ENCODE measurements at places on chromosomes 6 and 20. TPM values are rescaled to one million over a fixed set of nuclear protein-coding genes. Genes with fewer than 3 reads are reported as not detected.

OSER1 gene
- 47.6 TPM for total RNA-seq

DLK2 gene
- total RNA-seq, result 0.54 TPM

DEFB126 gene
- not detected for total RNA-seq

CST2 gene
- 0.87 TPM for total RNA-seq

OXT gene
- not detected for total RNA-seq

MLN gene
- not detected for total RNA-seq

EFCAB8 gene
- total RNA-seq, result not detected

CLVS2 gene
- total RNA-seq, result 0.54 TPM

ANKRD66 gene
- not detected for total RNA-seq

ELOVL4 gene
- 2.3 TPM for total RNA-seq

EYA2 gene
- 3.8 TPM for total RNA-seq

ZNF334 gene
- 0.66 TPM for total RNA-seq

MACROD2 gene
- total RNA-seq, result 10.7 TPM

GLP1R gene
- total RNA-seq, result not detected
